ENCODE measurements at places on chromosomes 4 and X. TPM values are rescaled to one million over a fixed set of nuclear protein-coding genes. Genes with fewer than 3 reads are reported as not detected.

DNA sequence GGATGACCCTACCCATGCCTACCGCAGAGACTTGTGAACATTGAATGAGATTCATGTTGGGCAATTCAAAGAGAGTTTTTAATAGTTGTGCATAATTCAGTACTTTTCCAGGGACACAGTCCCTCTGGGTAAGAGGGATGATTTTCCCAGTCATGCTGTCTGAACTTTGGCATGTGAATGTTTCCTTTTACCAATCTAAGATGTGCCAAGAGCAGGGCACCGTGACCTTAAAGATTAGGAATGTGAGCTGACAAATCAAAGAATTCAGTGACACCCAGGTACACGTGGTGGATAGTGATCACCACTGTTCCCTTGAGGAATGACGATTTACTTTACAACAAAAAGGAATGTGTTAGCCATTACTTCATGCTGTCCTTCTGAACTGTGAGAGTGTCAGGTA is 515.6 kb downstream of the PPARGC1A start:
- H3K4me1 ChIP-seq: peaks cover 5% of the 10 kb centered on the region
- H3K27me3 ChIP-seq: no peaks in the 10 kb centered on the region
- H3K36me3 ChIP-seq: no peaks in the 10 kb centered on the region
- DNase-seq: no peak

DNA sequence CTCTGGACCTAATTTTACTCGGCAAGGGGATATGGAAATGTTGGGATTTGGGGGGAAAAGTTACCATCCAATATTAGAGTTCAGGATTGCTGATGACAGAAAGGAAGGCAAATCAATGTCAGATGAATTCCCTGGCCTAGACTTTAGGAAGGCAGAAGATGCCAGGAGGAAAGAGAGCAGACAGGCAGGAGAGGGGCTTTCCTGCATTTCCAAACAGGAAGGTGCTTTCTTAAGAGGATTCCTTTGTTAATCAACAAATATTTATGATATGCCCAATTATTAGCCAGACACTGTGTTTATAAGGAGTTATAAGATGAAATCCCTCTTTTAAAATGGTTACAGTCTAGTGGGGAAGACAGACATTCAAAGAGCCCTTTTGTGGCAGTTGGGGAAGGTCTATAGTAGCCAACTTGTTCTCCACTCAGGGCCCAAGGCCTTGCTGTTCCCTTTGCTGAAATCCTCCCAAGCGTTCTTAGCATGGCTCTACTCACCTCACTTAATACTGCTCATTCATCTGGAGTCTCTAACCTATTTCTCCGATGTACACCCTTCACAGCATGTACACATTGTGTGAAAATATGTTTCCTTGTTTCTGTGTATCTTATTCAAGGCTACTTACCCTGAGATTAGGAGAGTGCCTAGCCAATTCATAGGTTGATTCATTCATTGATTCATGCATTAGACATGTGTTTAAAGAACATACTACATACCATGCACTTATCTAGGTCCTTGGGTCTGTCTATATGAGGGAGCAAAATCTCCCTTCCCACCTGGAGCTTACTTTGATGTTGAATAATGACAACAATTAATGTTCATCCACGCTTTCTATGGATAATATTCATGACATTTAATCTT is 5.3 kb downstream of the IGFBP7 start:
- no peak overlapping the region for H3K4me3 ChIP-seq
- H3K36me3 ChIP-seq: no peaks in the 10 kb centered on the region
- H3K4me1 ChIP-seq: no peaks in the 10 kb centered on the region
- H3K27me3 ChIP-seq: peaks cover 33% of the 10 kb centered on the region
- no peak for DNase-seq
- H3K27ac ChIP-seq: no peak overlapping the region

DNA sequence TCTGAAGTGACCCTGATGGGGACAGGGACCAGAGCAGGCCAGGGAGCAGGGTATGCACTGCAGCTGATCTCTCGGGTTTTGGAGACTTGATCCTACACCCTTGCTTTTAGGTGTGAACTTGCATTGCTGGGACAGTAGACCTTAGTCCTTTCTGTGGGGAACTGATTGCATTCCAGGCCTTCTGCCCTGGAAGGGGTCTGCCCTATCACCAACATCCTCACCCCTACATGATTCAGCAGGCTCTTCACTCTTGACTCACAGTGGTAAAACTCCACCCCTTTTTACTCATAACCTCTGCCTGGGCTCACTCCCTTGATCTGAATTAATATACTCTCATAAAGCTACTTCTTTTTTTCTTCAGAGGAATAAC is 6.6 kb upstream of the DDX60L start:
- H3K36me3 ChIP-seq: no peaks in the 10 kb centered on the region
- peak; percentile 31 for DNase-seq
- no peak overlapping the region for H3K4me3 ChIP-seq
- peaks cover 34% of the 10 kb centered on the region for H3K4me1 ChIP-seq
- no peak overlapping the region for H3K27ac ChIP-seq

The SOX3 gene
- not detected for total RNA-seq

DNA sequence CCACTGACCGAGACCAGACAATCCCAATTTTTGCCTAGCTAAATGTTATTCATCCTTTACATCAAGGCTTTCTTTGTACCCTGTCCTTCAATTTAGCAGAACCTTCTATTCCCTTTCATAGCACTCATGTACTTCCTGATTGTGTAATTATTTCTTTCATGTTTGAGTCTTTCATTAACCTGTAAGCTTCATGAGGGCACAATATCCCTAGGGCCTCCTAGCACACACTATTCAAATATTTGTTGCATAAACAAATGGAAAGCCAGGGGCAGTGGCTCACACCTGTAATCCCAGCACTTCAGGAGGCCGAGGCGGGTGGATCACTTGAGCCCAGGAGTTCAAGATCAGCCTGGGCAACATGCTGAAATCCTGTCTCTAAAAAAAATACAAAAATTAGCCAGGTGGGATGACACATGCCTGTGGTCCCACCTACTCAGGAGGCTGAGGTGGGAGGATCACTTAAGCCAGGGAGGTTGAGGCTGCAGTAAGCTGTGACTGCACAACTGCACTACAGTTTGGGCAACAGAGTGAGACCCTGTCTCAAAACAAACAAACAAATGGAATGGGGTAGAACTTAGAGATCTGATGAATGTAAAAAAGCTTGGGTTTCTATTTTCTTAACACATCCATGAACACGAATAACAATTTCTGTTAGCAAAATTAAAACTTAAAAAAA is 59.0 kb downstream of the SAT1 start:
- no peaks in the 10 kb centered on the region for H3K27me3 ChIP-seq
- no peaks in the 10 kb centered on the region for H3K36me3 ChIP-seq
- H3K4me1 ChIP-seq: no peaks in the 10 kb centered on the region
- no peak for DNase-seq
- no peak overlapping the region for H3K4me3 ChIP-seq

DNA sequence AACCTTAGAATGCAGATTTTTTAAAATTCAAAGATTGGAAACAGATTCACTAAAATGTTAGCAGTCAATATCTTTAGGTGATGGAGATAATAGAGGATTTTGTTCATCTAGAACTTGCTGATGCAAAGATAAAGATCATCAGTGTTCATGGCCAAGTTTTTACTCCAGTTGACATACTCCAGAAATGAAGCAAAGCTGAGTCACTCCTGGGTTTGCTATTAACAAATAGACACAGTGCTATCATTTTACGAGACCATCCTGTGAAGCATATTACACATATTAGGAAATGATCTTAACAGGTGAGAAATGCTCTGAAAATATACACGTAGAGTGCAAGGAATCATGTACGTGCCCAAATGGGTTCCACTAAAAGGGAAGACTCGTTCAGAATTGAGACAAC is 170.6 kb upstream of the FAM9B start:
- H3K27ac ChIP-seq: no peak overlapping the region
- no peak for DNase-seq
- H3K36me3 ChIP-seq: no peaks in the 10 kb centered on the region
- no peak overlapping the region for H3K4me3 ChIP-seq
